ENCODE measurements at places on chromosomes 1 and 21.

- DNase-seq: no peak
Measured at GRCh38 chr1:24155011-24155782, 12.3 kb upstream of the IL22RA1 start.

- peak; percentile 49 for DNase-seq
Measured at GRCh38 chr1:15501208-15502032, 22.6 kb downstream of the CASP9 start.

GRCh38 chr1:179155615-179156014, 73.7 kb downstream of the TOR3A start:
- no peak for DNase-seq

- DNase-seq: peak; percentile 73
Measured at GRCh38 chr1:226656601-226657277, 82.3 kb downstream of the ITPKB start.

DNA sequence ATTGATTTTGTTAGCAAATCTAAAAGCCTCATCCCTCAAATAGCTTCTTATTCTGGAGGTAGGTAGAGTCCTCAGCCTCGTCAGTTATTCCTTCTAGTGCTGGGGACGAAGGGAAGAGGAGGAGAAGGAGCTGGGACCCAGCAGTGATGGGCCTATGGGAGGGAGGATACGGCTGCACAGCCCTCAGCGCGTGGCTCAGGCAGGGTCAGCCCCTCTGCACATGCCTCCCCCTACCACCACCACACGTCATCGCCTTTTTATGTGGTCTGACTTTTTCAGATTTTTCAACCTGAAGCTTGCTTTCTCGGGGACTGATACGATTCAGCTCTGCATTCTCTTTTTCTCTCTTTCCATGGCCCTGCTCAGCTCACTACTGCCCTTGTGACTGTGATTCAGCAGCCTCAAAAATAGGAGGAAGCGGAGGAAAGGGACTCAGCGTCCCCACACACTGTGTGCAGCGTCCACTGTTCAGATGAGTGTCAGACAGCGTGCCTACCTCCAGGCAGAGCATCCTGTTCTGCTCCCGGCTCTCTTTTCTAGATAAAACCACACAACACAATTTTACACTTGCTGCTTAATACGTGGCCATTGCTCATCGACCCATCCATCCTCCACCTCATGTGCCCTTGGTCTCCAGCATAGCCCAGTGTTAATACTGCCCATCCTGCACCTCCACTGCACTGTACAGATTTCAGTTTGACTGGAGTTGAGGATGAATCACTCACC, 827 bp downstream of the OR2B11 start:
- peak; percentile 52 for DNase-seq
